Activated T-cell treated with anti-CD3 and anti-CD28 coated beads for 4 hours (primary cell): ENCODE measurements at places on chromosomes 2 and 18.
A peak's percentile ranks its signal among the peaks of the same experiment; 100 is the strongest.

- no peak for DNase-seq
Observed at GRCh38 chr2:36578343-36579296, 19.3 kb downstream of the FEZ2 start.

GRCh38 chr2:15260835-15261234 lies 300.3 kb downstream of the NBAS start:
- no peak for DNase-seq

DNA sequence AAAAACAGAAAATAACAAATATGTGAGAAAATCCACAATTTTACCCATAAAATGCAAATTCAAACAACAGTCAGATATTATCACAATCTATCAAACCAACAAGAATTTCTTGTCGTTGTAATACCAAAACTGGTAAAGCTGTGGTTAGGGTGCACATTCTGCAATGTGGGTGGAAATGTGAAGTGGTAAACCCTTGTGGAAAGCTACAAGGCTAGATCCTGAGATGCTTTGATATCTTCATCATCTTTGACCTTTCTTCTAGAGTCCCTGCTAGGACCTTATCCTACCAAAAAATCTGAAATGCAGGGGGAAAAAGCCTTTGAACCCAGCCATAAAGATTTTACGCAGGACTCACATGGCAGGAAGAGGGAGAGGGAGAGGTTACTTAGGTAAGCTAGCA lies 17.2 kb upstream of the ATG16L1 start:
- DNase-seq, result no peak

DNA sequence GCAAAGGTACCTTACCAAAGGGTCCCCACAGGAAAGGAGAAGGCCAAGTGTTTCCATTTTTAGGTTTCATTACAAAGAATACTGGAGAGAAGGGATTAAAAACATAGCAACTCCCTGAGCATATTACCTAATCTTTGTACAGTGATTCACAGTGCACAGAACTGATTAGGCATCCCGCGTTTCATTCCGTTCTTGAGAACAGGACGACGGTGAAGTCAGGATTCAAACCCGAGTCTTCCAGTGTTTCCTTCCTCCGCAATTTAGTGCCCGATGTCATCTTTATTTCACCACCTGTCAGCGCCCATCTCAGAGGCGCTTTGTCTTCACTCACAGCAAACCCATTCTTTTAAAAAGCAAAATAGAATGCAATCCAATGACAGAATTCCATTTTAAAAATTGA lies 488.5 kb downstream of the EIPR1 start:
- no peak for DNase-seq

DNA sequence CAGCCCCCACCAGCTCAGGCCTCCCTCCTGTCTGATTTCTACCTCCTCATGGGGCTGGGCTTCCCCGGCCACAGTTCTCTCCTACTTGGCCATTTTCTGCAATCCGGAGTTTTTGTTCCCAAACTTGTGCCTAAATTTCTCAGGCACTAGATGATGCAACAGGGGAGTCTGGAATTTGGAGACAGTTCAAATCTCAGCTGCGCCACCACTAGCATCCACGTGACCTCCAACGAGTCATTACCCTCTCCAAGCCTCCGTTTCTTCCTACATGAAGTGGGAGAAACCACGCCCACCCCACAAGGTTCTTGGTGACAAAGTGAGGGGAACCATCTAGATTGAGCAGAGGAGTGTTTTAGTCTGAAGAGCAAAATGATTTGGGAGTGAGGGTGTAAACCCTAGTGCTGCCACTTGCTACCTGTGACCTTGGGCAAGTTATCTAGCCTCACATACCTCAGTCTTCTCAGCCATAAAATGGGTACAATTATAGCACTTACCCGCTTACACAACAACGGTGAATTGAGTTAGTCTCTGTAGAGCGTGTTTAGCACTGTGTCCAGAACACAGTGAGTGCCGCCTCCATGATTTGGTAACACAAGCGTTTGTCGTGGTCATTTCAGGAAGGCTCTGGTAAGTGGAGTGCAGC lies 61.4 kb upstream of the ASAP2 start:
- no peak for DNase-seq

- no peak for DNase-seq
Observed at GRCh38 chr18:8411492-8411891, 197.7 kb upstream of the RAB12 start.

DNA sequence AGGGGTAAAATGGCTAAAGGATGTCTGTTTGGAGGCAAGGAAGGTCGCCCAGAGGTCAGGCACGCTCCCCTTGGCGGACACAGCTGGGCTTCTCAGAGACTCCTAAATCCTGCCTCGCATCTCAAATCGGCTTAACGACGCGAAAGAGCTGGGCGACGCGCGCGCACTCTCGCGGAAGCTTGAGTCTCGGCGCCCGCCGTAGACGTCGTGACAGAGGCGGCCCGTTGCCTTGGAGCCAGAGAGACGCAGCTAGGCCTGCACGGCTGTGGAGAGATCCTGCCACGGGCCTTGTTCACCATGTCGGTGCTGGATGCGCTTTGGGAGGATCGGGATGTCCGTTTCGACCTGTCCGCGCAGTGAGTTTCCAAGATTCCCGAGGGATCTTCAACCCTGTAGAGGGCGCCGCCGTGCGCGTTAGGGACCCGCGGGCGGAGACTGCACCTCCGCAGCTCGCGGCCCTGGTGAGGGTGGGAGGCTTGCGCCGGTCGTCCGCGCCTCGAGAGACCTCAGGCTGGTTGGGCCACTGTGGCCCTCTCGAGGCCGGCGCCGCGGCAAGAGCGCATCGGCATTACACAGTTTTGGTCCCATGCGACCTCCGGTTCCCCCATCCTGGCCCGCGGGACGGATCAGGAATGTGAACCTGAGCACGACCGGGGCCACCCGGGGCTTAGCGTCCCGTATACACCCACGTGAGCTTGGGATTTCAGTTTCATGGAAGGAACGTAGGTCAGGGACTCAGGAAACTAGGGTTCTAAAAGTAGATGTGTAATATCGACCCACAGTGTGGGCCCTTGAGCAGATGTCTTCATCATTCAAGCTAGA lies at the start of gene BBS5:
TSS of gene BBS5 (plus strand) at position 238 of the 822 bp plus-strand sequence. CDS start at position 298, 60 bp downstream.
- DNase-seq, result peak; percentile 57

DNA sequence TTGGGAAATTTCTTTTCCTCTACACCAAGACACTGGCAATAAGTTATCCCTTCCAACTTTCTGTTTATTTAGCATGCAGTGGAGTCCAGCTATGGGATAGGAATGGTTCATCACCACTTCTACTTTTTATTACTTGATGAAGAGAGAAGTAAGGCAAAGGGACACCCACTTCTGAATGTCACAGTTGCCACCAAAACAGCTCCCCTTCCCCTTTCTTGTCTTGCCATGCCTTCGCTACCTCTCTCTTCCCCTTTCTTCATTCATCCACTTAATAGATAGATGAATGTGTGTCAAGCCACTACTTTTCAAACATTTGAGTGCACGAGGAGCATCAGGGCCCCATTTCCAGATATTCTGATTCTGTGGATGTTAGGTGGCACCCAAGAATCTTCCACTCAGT lies 59.6 kb downstream of the KCTD18 start:
- DNase-seq, result no peak
